ENCODE measurements at places on chromosomes 16 and 17. TPM values are rescaled to one million over a fixed set of nuclear protein-coding genes. Genes with fewer than 3 reads are reported as not detected.

IRX5 gene
- 14.6 TPM for total RNA-seq

GRCh38 chr16:24116046-24116776, 139.9 kb upstream of the CACNG3 start:
- no peak for DNase-seq

- no peak for DNase-seq
Observed at GRCh38 chr17:37774504-37774903, 29.6 kb upstream of the HNF1B start.

CRHR1 gene
- total RNA-seq, result not detected

TPSAB1 gene
- total RNA-seq, result not detected

DNA sequence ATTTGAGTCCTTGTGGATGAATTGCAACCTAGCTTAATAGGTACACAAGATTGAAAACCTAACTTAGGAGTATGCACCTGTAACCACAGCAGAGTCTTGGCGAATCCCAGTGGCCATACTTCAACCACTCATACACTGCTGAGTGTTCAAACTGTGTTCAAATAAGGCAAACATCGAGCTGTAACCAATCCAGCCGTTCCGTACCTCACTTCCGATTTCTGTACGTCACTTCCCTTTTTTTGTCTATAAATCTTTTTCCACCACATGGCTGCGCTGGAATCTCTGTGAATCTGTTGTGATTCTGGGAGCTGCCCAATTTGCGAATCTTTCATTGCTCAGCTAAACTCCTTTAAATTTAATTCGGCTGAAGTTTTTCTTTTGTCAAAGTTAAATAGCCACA, 190.6 kb downstream of the MAF start:
- DNase-seq, result no peak

CDRT15 gene
- not detected for total RNA-seq

AGRP gene
- not detected for total RNA-seq
